ENCODE measurements at places on chromosomes 12 and 14. TPM values are rescaled to one million over a fixed set of nuclear protein-coding genes. Genes with fewer than 3 reads are reported as not detected.

Gene TOX4
- 127 TPM for total RNA-seq

Gene ATP2B1
- 47.3 TPM for total RNA-seq

Gene PLEKHH1
- 3.4 TPM for total RNA-seq

Gene HSPB8
- 582 TPM for total RNA-seq

Gene RNF212B
- total RNA-seq: not detected

Gene PLEKHD1
- not detected for total RNA-seq

Gene KLHL33
- 1.9 TPM for total RNA-seq

Gene USP44
- total RNA-seq: 0.42 TPM

Gene ARL1
- total RNA-seq: 57.3 TPM

Gene PTPRQ
- 0.46 TPM for total RNA-seq

Gene LYZ
- total RNA-seq: 13.5 TPM

Gene RAPGEF3
- total RNA-seq: 17.0 TPM

Gene SOX5
- total RNA-seq: 9.6 TPM

Gene NIN
- total RNA-seq: 28.2 TPM
